HS-27A (cell line): ENCODE measurements at places on chromosomes 2 and 18.

- DNase-seq, result no peak
These were observed 964 bp upstream of the GALNT3 start for GRCh38 chr2:165795011-165795410.

DNA sequence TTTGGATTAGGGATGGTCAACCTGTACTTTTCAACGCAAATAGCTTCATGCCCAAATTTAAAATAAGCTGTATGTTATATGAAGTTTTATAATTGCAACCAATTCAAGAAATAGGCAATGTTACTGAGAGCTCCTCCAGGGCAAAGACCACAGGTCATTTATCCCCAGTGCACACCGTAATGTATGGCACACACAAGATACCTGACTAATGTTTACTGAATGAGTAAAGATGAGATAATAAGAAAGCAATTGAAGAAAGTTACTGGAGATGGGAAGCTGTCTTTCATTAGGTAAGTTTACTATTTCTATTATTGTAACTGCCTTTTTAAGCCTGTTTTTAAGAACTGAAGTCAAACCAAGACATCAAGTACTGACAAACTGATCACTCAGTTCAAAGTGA, 184.5 kb upstream of the VRK2 start:
- no peak for DNase-seq

GRCh38 chr18:48460929-48461583, 51.9 kb upstream of the ZBTB7C start:
- DNase-seq, result no peak

DNA sequence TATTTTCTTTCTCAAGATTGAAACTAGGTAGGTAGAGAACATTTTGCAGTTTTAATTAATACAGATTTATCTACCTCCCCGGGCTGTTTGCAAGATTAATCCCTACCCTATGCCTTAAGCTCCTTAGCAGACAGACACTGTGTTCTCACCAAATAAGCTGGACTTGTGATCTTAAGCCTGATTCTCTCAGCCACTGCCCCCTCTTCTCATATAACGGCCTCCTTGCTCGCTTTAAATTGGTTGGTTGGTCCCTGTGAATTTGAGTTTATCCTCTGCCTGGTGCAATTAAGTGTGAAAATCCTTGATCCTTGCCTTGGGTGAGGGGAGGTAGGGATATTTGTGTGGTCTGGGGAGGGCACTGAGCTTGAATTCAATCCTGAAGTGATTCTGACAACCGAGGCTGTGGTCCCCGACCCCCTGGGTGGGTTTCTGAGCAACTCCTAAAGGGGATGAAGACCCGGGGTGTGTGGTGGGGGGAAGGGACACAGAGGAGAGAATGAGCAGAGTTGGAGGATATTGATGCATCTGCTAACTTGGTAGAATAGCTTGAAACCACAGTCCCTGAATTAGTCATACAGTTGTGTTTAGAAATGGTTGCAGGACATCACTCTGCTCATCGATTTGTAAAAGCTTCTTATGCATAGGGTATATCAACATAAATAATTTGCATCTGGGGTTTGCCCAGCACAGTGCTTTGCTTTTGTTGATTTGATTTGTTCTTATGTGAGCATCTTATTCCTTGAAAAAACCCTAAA, 36.9 kb upstream of the NCKAP5 start:
- no peak for DNase-seq

- no peak for DNase-seq
These were observed 530.0 kb downstream of the BCL11A start for GRCh38 chr2:60023256-60023985.

DNA sequence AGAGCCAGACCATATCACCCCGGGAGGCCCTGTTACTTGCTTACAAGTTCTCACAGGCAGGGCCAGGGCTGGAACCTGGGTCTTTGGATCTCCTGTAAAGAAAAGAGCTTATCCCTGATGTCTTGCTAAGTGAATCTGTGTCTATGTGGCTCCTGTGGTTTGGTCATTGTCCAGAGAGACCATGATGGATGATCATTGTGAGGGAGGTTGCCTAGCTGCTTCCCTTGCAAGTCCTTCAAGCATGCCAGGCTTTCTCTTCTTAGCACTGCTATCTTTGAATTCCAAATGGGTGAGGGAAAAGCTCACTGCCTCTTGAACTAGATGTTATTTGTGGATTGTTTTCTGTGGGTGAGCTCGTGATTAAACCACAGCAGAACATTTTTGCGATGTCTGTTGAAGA, 151.6 kb downstream of the FSHR start:
- DNase-seq, result no peak

- no peak for DNase-seq
These were observed 578 bp upstream of the ACKR3 start for GRCh38 chr2:236568922-236569572.

DNA sequence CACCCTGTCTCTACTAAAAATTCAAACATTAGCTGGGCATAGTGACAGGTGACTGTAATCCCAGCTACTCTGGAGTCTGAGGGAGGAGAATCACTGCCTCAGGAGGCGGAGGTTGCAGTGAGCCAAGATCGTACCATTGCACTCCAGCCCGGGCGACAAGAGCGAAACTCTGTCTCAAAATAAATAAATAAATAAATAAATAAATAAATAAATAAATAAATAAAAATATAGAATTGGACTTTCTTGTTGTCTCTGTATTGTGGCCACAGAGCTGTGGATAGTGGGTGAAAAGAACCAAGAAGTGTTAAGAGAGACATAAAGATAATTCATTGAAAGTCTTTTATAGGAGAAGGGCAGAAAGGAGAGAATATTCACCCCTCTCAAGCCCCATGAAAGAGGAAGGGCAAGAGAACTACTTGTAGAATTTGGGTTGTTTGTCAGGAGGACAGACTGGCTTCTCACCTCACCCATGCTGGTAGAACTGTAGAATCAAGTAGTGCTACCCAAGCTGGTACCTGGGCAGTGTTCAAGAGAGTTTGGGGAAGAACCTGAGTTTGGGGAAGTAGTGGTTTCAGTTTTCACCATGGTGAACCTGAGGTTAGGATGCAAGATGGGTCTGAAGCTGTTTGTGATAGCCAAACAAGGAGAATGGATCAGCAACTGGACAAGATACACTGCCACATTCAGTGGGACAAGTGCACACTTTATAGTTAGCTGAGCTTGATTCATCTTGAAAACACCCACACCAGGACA, 256.5 kb downstream of the CD226 start:
- DNase-seq, result no peak
